Activated CD8-positive, alpha-beta memory T cell treated with anti-CD3 and anti-CD28 coated beads for 4 hours (primary cell): ENCODE measurements at places on chromosomes 5 and 9.
A peak's percentile ranks its signal among the peaks of the same experiment; 100 is the strongest.

- DNase-seq = no peak
These were observed 43.9 kb downstream of the P4HA2 start for GRCh38 chr5:132183723-132184122.

DNA sequence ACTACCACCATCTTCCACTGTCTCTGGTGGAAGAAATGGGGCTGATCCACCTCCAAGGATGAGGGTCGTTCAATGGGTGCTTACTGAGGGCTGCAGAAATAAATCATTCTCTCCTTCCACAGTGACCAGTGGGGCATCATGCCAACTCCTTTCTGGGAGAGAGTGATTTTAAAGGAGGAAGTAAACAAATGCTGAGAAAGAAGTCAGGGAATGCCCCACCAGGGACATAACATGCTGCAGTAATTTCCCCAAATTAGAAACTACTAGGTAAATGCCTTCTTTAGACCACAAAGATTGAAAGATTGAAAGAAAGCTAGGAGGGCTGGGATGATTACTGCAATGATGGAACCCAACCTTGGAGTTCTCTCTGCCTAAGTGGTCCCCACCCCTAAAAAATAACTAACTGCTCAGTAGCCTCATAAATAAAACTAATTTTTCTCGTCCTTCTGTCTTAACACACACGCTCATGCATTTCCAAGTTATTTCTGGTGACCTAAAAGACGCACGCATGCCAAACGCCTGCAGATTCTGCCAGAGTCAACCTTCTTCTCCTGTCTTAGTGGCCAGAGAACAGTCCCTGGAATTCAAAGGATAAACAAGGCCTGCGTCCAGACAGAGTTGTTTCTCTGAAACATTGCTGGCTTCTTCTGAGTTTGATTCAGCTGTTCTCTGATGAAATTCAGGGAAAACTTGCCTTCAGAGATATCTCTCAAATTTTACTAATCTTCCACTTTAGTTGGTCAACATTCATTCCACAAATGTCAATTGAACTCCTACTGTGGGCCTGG lies 250.0 kb downstream of the NR3C1 start:
- no peak for DNase-seq

DNA sequence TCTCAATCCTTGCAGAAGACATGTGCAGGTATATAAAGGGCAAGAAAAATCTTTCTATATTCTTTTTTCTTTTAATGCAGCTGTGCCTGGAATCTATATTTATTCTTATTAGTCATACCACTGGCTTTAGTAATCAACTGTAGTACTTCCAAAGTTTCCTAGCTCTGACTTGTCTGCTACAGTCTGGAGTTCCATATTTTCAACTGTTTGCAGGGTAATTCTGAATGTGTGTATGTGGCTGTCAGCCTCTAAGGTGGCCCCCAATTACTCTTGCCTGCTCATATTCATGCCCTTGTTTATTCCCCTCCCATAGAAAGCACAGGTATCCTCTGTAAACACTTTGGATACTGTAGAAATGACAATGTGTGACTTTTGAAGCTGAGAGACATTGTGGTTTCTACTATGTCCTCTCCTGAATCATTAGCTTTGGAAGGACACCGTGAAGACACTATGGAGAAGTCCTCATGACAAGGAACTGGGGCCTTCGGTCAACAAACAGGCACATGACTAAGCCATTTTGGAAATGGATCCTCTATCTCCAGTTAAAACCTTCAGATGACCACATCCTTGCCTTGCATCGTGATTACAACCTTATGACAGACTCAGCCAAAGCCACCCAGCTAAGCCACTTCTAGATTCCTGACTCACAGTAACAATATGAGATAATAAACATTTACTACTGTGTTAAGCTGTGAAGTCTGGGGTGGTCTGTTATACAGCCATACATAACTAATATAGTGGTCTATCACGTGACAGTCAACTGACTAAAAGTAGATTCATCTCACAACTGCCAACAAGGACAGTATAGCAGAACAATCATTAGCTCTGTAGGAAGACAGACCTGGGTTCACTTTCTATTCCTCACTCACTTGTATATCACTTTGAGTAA lies 49.5 kb upstream of the SUSD1 start:
- no peak for DNase-seq

DNA sequence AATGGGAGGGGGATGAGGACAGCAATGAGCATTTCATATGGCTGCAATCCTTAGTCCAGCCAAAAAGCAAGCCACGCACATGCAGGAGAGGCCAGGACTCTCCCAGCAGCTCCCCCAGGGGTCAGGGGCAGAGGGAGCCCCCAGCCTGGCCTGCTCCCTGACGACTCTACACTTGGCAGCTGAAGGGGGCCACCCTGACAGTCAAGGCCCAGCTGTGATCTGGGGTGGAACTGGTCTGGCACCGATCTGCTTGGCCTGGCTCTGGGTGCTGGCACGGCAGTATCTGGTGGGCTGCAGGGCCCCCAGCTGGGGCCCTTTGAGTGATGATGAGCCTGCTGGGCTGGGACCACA lies 118.1 kb downstream of the ADAMTS2 start:
- no peak for DNase-seq

- DNase-seq = no peak
These were observed 182.7 kb downstream of the KCNN2 start for GRCh38 chr5:114544561-114544960.

GRCh38 chr5:17735761-17736160 lies 101.5 kb downstream of the TAF11L14 start:
- DNase-seq = no peak

GRCh38 chr5:147520450-147520849 lies 10.6 kb upstream of the DPYSL3 start:
- no peak for DNase-seq

DNA sequence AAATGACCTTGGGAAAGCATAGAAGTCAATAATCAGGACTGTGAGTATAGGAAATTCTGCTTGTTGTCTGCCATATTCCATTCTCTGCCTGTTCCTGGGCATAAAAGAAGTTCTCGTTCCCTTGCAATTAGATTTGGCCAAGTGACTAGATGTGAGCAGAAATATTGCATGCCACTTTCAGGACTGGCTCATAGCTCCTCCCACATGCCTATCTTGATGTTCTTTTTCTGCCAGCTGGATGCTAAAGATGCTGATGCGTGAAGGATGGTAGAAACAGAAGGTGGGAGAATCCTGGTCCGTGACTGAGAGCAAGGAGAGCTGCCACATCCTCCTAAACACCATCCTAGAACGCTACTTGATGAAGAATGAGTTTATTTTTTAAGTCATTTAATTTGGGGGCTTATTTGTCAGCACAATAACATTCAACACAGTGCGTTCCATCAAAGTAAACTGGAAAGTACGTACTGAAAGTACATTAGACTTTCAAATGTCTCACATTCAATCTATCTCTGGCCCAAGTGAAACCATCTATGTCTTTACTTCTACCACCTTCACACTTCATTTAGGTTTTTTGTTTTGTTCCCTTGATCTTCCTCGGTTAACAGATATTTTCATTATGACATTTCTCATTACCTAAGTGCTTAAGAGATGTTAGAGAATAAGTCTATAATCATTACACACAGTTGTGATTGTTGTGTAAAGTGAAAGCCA lies 648.5 kb downstream of the RAB3C start:
- DNase-seq = no peak

DNA sequence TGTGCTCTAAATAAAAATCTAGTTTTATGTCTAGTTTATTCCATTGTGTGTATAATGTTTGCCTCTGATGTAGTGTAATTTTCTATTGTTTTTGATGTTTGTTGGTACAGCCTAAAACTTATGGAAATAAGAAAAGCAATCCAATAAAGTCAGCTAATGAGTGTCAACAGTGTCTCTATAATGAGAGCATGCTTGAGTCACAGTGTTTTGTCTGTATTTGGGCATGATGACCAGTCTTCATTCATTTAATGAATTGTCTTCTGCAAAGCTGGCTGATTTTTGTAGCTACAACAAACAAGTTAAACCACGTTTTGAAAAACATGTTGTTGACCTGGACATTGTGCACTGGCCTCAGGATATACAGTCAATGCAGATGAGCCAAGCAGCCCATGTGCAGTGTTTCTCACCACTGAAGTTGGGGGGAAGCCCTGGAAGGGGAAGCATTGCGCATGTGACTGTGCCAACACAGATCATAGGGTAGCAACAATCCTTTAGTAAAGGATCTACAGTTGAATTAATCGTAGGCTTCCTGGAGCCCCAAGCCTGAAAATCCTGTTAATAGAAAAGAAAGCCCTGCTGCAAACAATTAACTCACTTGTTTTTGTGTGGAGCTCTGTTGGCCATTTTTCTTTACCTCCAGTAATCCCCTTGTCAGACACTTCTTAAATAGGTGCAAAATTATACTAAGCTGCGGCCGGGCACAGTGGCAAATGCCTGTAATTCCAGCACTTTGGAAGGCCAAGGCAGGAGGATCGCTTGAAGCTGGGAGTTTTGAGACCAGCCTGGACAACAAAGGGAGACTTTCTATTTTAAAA lies 88.0 kb downstream of the INIP start:
- DNase-seq = no peak

DNA sequence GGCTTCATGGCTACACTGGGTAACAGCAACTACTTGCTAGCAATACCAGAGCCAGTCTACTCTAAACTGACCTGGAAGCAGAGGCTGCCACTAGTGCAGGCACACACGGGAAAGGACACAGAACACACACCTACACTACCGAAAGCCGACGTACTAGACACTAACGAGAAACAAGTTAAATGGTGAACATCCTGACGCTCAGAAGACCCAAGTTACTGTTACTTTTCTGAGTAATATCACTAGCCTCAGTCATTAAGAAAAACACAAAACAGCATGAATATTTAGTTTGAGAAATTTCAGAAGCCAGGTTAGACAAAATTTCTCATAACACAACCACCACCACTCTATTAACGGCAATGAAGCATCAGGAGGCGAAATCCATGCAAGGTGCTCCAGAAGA lies 44.5 kb downstream of the CAMSAP1 start:
- no peak for DNase-seq

GRCh38 chr5:110414360-110414759 lies 312.1 kb downstream of the TMEM232 start:
- DNase-seq = no peak

DNA sequence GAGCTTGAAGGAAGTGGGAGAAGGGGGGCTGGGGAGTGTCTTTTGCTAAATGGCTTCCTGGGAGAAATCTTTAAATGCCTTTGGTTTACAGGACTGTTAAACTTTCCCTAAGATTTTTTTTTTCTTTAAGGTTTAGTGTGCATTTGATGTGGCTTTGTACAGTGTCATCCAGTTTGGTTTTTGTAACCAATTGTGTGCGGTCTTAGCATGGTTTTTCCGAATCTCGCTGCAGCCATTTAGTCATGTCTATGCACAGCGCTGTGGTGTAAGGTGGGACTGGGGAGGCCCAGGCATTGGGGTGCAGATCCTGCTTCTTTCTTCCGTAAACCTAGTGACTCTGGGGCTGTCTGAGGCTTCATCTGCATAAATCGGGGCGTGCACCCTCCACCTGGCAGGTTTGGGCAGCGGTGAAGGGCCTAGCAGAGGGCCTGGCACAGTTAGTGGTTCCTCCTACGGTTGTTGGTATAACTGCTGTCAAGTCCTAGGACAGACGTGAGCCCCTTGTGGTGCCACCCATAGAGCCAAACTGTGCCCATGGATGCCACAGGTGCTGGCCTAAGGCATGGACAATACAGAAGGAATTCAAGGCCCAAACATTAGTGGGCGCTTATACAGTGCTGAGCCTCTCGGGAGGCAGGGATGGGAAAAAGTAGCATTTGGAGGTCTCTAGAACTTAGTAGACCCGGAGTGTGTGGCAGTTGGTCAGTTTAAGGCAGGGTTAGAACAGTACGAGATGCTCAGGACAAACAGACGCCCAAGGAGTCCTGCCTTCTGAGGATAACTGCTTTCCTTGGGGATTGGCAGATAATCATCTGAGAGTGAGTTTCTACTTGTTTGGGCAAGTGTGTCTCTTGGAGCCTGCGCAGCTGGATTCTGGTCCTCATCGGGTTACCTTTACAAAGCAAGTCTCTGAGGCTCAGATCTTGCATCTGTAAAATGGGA lies 1.5 kb downstream of the PRRC2B start:
- peak; percentile 58 for DNase-seq

DNA sequence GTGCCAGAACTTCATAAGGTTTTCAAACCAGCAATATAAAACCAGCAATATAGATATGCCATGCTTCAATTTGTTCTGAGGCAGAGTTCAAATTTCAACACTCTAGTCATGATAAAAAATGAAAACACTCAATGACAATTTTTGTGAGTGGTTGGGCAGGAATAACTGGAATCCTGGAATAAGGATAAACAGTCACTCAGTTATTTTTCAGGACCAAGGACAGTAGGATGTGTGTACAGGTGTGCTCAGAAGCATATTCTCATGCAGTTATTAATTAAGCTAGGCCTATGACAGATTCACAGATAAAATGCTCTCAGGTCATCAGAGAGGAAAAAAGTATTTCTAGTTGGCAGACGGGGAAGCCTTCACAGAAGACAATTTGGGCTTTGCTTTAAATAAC lies 117.3 kb upstream of the PPP2R2B start:
- no peak for DNase-seq

DNA sequence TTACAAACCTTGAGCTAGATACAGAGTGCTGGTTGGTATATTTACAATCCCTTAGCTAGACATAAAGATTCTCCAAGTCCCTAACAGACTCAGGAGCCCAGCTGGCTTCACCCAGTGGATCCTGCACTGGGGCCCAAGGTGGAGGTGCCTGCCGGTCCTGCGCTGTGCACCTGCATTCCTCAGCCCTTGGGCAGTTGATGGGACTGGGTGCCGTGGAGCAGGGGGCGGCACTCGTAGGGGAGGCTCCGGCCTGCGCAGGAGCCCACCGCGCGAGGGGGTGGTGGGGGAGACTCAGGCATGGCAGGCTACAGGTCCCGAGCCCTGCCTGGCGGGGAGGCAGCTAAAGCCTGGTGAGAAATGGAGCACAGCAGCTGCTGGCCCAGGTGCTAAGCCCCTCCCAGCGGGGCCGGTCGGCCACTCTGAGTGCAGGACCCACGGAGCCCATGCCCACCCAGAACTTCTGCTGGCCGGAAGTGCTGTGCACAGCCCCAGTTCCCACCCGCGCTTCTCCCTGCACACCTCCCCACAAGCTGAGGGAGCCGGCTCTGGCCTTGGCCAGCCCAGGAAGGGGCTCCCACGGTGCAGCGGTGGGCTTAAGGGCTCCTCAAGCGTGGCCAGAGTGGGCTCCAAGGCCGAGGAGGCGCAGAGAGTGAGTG lies 1464.7 kb downstream of the EFNA5 start:
- no peak for DNase-seq

GRCh38 chr5:150762211-150762610 lies 3.4 kb upstream of the DCTN4 start:
- no peak for DNase-seq

GRCh38 chr5:7793895-7794294 lies 57.0 kb downstream of the CFAP90 start:
- DNase-seq = no peak

DNA sequence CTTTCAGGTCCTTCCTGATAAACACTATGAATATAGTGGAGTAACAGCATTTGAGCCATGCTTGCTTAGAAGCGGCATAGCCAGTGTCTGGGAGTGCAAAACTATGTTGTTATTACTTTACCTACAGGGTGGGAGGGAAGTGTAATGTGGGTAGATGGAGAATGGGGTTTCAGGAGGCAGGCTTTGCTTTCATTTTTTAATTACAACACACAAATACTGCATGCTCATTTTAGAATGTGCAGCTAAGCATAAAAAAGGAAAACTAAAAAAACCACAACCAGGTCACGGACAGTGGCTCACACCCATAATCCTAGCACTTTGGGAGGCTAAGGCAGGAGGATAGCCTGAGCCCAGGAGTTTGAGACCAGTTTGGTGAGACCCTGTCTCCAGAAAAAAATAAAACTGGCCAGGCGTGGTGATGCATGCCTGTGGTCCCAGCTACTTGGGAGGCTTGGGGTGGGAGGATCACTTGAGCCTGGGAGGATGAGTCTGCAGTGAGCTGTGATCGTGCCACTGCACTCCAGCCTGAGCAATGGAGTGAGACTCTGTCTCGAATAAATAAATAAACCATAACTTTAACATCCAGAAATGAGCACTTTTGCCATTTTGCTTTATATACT lies 20.2 kb downstream of the HAVCR1 start:
- no peak for DNase-seq
